Psoas muscle (tissue), 8 donors: ENCODE measurements at places on chromosomes 6 and 20. TPM values are rescaled to one million over a fixed set of nuclear protein-coding genes. Genes with fewer than 3 reads are reported as not detected.
A peak's percentile ranks its signal among the peaks of the same experiment; 100 is the strongest.

The PBOV1 gene
- total RNA-seq: not detected

The NFS1 gene
- total RNA-seq: 23.6 TPM

DNA sequence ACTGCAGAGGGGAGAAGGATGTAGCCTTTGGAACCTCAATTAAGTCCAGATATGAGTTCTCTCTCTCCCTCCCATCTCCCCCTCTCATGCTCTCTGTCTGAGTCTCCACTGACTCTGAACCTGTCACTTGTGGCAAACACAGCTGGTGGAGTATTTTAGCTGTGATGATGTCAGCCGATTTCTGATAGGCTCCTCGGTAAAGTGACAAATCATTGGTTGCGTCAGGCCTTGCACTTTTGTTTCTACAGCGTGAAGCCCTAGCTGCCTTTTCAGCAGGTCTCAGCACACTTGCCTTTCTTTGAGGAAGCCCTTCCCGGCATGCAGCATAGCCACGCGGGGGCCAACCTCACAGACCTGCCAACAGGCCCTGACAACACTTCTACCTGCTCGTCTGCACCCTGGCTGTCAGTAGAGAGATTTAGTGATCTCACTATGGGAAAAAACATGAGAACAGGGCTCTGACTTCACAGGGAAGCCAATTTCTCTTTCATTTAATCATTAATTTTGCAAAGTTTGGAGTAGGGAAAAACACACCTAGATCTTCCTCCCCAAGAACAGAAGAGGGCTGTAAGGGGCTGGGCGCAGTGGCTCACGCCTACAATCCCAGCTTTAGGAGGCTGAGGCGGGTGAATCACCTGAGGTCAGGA lies 84.4 kb downstream of the GMPR start:
- H3K27ac ChIP-seq: peak overlapping the region; percentile 99
- H3K4me1 ChIP-seq: peaks cover 64% of the 10 kb centered on the region
- peaks cover 20% of the 10 kb centered on the region for H3K36me3 ChIP-seq
- peak overlapping the region; percentile 37 for H3K4me3 ChIP-seq
- peak; percentile 79 for DNase-seq

The TNFRSF6B gene
- 1.6 TPM for total RNA-seq

DNA sequence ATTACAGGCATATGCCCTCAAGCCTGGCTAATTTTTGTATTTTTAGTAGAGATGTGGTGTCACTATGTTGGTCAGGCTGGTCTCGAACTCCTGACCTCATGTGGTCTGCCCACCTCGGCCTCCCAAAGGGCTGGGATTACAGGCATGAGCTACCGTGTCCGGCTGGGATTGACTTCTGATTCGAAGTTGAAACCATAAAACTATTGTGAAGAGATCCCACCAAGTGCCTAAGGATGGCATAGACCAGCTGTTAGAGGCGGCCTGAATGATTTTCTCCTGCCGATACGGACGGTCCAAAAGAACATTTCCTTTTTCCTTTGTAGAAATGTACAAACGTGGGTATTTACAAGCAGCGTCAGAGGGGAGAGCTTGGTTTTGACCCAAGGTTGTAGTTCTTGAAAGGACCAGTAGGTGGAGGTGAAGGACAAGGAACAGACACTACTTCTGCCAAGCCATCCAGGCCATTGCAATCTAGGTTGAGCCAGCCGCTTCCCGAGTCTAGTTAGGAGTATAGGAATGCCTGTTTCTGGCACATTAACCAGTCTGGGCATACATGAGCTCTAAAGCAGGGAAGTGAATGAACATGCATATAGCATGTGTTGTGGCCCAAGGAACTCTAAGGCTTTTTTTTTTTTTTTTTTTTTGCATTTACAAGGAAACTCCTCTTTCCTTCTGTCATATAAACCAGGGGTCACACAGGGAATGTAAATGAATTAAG lies 29.0 kb downstream of the MOCS3 start:
- H3K4me3 ChIP-seq: no peak overlapping the region
- DNase-seq: peak; percentile 31
- H3K36me3 ChIP-seq: no peaks in the 10 kb centered on the region
- peaks cover 18% of the 10 kb centered on the region for H3K27me3 ChIP-seq
- H3K4me1 ChIP-seq: no peaks in the 10 kb centered on the region
